GOT3 (cell line): ENCODE measurements at places on chromosomes 5 and 9.

- no peak for DNase-seq
Measured at GRCh38 chr9:93259490-93260262, 75.7 kb downstream of the WNK2 start.

- no peak for DNase-seq
Measured at GRCh38 chr9:94643176-94643575, 3.9 kb upstream of the FBP1 start.

DNA sequence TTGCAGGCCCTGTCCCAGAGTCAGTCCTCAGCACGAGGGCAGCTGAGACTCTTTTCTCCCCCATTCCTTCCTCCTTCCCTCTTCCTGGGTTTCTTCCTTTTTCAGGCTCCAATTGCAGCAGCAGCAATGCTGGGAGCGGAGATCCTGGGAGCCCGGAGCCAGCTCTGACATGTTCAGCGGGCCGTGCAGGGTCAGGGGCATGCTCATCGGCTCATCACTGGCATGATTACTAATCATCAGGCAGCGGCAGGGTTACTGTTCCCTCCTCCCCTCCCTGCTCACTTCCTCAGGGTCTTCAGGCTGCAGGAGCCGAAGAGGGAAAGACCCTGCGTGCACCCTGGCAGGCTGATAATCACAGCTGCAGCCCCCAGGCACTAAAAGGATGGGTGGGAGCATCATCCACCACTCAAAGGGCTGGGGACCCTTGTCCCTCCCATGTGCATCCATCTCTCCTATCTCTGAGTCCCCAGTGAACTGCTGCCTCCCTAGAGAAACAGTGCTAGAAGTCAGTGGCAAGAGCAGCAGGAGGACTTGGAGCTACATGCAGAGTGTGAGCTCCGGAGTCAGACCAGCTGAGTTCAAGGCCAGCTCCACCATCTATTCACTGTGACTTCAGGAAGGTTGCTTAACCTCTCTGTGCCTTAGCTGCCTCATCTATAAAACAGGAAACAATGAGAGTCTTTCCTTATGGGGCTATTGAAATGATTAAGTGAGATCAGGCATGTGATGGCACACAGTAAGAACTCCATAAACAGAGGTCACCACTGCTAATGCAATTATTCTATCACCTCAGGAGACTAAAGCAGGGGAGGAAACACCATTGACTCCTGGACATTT lies 7.8 kb upstream of the KCNIP1 start:
- DNase-seq, result no peak

GRCh38 chr5:91607675-91608074 lies 224.6 kb upstream of the ARRDC3 start:
- no peak for DNase-seq

DNA sequence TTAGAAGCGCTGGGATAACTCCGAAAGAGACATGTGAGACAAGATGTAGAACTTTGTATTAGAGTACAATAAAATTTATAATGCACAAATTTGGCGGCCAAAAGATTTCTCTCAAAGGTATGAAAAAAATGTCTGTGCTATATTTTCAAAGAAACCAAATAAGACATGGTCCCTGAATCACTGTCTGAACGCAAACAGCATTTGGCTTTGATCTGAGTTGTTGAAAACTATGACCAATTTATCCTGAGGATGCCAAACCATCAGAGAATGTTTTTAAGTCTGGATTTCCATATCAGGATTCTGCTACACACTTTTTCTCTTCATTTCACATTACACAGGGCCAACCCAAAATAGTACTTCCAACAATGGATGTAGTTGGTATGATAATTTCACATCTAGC lies 9.9 kb upstream of the GLIS3 start:
- no peak for DNase-seq

GRCh38 chr9:70412832-70413463 lies 1.5 kb downstream of the KLF9 start:
- no peak for DNase-seq

DNA sequence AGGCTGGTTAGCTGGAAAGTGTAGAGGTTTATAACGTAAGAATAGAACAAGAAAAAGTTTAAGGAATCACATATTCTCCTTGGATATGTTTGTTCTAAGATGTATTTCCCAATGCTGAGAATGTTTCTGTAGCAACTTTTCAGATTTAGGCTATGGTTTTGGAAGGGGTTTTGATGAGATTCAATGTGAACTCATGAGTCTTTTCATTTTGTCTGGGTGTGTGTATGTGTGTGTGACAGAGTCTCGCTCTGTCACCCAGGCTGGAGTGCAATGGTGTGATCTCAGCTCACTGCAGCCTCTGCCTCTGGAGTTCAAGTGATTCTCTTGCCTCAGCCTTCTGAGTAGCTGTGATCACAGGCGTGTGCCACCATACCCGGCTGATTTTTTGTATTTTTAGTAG lies 38.6 kb downstream of the RAI14 start:
- no peak for DNase-seq

- DNase-seq, result no peak
Measured at GRCh38 chr5:100615362-100615761, 80.2 kb downstream of the FAM174A start.
